ENCODE measurements at places on chromosomes 3 and 15.

- DNase-seq = peak; percentile 61
Measured at GRCh38 chr15:83106994-83107840, at the start of gene TM6SF1. Gene TM6SF1, plus strand, starts transcription at chr15:83107645. Its CDS starts 36 bp downstream, at chr15:83107681.

GRCh38 chr3:54274607-54275006, 152.3 kb downstream of the CACNA2D3 start:
- no peak for DNase-seq

- DNase-seq = no peak
Measured at GRCh38 chr15:93583968-93584367, 495.0 kb upstream of the RGMA start.

DNA sequence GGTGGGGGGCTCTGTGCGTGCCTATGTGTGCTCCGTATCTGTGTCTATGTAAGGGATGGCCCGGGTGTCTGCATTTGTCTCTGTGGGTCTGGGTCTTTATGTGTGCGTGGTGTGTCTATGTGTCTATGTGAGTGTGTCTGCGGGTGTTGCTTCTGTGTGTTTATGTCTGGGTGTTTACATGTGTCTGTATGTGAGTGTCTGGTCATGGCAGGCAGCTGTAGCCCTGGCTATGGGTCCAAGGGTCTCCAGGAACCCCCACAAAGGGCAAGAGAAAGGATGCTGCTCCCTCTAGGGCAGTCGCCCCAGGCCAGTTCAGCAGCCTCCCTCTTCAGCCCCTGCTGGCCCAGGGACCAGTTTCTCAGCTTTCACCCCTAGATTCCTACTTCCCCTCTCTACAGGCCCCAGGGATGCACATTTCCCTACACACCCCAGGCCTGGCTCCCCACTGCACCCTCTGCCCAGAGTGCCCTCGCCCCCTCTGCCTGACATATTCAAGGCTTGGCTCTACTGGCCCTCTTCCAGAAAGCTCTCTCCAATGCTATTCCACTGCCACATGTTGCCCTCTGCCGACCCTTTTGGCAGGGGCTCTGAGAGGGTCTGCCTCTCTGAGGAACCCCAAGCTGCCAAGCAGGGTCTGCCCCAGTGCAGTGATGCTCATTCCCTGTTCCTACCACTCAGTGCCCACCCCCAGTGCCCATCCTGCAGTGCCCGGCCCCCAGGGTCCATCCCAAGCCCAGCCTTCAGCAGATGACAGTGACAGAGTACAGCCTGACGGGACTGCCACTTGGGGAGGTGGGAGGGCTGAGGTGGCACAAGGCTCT, 1.0 kb upstream of the MYL3 start:
- DNase-seq = no peak
